ENCODE measurements at places on chromosomes 5 and 9.
A peak's percentile ranks its signal among the peaks of the same experiment; 100 is the strongest.

GRCh38 chr5:81195335-81195929 is 37.7 kb upstream of the CKMT2 start:
- no peak for DNase-seq

- no peak for DNase-seq
These were observed 134.7 kb downstream of the DPYSL3 start for GRCh38 chr5:147375151-147375550.

GRCh38 chr9:129549139-129549538 is 71.8 kb downstream of the C9orf50 start:
- DNase-seq = no peak

DNA sequence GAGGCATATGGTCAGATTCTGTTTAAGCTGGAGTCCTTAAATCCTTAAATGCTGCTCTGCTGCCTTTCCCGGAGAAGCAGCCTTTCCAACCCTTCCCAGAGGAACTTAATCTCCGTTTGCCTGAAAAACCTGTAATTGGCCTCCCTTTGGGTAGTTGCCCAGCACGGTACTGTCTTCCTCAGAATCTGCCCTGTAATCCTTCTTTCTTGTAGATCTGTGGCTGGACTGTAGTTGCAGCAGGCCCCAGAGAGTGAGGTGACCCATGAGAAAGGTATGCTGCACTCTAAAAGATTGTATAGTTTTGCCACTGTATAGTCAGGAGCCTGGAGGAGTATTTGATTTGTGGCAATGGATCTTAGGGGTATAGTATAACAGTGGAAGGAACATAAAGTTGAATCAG is 11.7 kb downstream of the SPIN1 start:
- no peak for DNase-seq

DNA sequence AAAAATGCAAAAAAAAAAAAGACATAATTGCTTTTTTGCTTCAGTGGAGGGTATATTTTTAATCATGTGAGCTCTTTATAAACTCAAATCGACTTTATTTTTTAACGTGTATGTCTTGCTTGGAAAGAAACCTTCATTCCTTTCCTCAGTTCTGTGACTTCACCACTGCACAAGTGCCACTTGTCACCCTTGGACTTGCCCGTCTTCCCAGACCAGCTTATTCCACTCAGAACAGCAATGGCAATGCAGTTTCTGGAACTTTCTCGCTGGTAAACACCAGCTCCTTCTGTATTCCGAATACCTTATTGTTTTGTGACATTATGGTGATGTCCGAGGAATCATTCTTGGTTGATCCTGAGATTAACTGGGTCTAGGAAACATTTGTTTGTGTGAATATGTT is 440.5 kb upstream of the ADAMTS16 start:
- DNase-seq = no peak

DNA sequence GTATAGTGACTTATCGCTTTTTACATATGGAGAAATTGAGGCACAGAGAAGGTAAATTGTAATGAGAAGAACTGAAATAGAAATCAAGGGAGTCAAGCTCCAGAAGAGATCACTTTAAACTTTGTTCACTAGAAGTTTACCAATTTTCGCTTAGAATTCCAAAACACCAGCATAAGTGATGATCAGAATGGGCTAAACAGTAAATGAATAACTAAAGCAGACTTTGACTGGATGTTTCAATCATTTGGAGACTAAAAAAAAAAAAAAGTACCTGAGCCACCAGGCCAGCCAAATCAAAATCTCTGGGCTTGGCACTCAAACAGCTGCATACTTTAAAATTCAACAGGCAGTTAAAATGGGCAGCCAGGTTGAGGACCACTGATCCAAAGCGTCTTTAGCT is 38.2 kb upstream of the FYB1 start:
- no peak for DNase-seq

GRCh38 chr5:90153031-90153430 is 256.5 kb downstream of the CETN3 start:
- DNase-seq = no peak

DNA sequence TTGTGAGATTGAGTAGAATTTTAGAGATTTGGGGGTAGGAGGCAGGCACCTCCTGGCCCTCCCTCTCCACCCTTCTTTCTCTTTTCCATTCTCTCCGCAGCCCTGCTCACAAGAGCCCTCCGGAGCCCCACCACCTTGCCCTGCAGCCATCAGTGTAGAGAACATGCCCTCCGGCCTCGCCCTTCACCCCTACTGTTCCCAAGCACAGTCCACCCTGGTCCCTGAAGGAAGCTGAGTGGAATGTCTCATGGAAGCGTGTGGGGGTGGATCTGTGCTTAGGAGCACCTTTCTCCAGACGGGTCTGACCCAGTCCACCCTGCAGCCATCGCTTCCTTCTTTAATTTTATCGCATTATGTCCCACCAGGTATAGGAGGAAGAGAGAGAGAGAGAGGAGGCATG is 267.1 kb downstream of the NSG2 start:
- DNase-seq = no peak

GRCh38 chr5:101929628-101930027 is 366.5 kb downstream of the SLCO4C1 start:
- no peak for DNase-seq

- no peak for DNase-seq
These were observed 3.3 kb downstream of the TMEM174 start for GRCh38 chr5:73176250-73176649.

GRCh38 chr5:17255471-17256021 is 38.1 kb downstream of the BASP1 start:
- peak; percentile 36 for DNase-seq

GRCh38 chr9:111297066-111297824 is 32.8 kb downstream of the OR2K2 start:
- no peak for DNase-seq

DNA sequence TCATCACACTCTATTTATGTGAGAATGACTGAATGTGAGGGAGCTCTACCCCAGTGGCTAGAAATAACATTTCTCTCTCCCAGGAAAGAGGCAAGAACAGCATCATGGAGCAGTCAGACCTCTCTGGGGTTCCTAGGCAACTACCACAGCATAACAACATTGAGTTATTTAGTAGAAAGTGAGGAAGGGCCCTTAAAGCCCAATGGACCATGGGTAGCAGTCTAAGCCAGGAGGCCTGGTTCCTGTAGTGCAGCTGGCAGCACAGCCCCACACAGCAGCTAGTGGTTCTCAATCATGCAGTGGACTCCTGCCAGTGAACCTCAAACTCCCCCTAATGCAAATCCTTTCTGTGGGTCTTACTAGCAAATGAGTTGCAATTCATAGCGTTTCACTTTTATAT is 55.3 kb downstream of the SPEF2 start:
- DNase-seq = peak; percentile 48

- no peak for DNase-seq
These were observed 70.9 kb downstream of the PTTG1 start for GRCh38 chr5:160492565-160492964.

DNA sequence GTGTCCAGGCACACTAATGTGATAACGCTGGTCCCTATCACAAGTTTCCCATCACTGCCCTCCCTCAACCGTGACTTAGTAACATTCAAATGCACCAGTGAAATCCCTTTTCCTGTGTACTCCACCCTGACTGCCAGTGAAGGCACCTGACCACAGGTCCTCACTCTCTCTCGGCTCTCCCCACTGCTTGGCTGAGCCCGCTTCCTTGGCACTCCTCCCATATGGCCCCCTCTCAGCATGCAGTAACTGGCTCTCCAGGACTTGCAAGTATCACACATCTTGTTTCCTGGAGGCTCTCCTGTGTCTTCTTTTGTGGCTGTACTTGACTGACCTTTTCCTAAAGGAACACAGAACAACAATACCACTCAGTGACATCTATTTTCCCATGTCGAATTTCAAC is 292.0 kb upstream of the ZNF608 start:
- no peak for DNase-seq

DNA sequence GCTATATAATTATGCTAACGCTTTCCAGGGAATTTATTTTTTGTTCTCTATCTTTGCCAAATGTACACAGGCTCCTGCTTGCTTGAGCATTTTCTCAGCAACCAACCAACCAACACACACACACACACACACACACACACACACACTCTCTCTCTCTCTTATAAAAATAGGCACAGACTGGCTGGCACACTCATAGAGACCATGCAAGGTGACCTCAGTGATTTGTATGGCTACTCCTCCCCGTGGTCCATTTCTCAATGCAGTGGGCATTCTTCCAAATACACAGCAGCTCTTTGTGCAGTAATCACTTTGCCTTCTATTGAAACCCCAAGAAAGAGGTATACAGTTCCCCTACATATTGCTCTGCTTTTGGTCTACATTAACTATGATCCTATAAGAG is 416.0 kb downstream of the MAN2A1 start:
- no peak for DNase-seq

DNA sequence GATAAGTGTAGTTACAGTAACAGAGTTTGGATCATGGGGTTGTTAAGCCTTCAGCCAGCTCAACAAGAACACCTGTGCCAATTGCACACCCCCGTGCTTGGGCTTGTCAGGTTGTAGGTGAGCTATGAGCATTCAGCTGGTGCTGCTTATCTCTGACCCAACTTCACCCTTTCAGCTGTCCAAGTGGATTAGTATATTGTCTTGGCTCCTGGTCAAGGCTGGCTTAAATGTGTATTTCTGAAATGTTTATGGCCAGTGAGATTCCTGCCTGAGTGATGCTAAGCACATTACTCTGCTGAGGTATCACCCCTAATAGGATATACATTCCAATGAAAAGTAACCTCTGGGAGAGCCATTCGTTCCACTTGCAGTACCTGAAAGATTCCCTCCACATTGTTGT is 44.2 kb upstream of the LMNB1 start:
- no peak for DNase-seq

GRCh38 chr5:144134194-144134826 is 36.1 kb downstream of the YIPF5 start:
- DNase-seq = no peak

DNA sequence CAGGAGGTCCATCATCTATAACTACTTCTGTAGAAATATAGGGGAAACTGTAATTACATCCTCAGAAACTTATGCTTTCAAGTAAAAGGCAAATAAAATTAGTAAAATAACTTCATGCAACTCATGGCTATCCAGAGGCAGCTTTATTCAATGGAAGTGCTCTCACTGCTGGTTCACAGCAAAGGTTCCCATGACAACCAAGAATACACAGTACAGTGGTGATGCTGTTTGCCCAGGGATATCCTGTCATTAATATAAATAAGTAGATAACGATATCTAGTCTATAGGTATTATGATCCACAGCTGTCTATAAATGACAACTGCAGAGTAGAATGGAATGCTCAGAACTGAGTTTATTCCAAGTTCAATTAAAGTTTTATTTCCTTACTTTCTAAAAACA is 390.3 kb downstream of the PDE4D start:
- no peak for DNase-seq

- no peak for DNase-seq
These were observed 1.5 kb downstream of the MPDZ start for GRCh38 chr9:13278023-13278367.

- DNase-seq = no peak
These were observed 47.8 kb upstream of the CDKN2AIPNL start for GRCh38 chr5:134459491-134459890.

- no peak for DNase-seq
These were observed 286.9 kb downstream of the GADD45G start for GRCh38 chr9:89891591-89892304.

DNA sequence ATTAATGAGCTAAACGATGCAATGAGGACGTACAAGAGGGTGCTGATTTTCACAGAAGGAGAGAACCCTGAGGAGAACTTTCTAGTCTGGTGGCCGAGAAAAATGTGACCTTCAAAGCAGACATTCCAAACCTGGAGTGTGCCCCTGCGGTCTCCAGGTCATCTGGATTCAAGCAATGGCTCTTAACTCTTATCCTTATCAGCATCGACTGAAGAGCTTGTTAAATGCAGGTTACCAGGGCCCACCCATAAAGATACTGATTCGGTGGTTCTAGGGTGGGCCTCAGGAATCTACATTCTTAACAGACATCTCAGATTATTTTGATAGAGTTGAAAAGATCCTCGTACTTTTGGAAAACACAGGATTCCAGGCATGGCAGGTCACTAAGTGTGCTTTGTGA is 103.6 kb upstream of the SAP30L start:
- no peak for DNase-seq

DNA sequence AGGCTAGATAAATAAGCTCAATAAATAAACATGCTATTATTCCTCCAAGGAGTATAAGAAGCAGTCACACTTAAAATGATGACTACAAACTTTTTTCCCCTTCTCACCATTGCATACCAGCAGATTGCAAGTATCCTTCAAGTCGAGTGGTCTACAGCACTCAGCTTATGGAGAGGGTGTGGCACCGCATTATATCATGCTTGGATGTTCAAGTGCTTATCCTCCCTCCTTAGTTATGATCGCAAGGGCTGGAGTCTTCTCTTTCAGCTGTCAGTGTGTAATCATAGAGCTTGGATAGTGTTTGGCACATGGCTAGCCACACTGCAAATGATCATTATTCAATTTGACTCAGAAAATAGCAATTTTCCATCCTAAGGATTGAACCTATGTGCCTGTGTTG is 124.0 kb downstream of the CARTPT start:
- DNase-seq = no peak

DNA sequence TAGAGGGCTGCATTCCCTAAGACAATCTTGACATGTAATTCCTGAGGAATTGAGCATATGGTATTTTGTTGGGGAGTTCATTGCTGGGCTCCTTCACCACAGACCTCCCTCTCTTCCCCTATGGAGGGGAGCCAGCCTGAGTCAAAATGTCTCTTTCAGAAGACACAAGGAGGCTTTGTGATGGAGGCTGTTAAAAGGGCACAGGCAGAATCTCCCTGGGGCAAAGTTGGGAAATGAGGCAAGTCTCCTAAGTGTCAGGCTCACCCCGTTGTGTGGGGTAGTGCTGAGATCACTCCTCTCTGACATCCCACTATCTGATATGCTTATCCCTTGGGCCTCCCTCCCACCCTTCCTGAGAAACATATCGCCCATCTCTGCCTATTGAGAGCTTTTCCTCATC is 30.6 kb downstream of the GFRA3 start:
- DNase-seq = no peak

DNA sequence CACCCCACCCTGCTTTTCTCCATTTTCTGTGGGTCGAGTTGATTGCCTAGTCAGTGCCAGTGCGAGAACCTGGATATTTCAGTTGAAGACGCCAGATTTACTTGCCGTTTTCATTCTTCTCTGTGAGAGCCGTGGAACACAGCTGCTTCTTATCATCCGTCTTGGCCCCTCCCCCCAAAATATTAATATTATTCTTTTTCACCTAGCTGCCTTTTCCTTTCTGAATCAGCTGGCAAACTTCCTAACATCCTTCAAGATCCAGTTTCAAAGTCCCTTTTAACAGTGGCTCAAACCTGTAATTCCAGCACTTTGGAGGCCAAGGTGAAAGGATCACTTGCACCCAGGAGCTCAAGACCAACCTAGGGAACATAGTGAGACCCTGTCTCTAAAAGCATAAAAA is 117.1 kb upstream of the RASA1 start:
- DNase-seq = no peak

Measured in CD4-positive, alpha-beta T cell treated with Interferon gamma for 1 hour (primary cell).